Suprapubic skin (tissue), 4 donors: ENCODE measurements at places on chromosomes 16 and 17.

DNA sequence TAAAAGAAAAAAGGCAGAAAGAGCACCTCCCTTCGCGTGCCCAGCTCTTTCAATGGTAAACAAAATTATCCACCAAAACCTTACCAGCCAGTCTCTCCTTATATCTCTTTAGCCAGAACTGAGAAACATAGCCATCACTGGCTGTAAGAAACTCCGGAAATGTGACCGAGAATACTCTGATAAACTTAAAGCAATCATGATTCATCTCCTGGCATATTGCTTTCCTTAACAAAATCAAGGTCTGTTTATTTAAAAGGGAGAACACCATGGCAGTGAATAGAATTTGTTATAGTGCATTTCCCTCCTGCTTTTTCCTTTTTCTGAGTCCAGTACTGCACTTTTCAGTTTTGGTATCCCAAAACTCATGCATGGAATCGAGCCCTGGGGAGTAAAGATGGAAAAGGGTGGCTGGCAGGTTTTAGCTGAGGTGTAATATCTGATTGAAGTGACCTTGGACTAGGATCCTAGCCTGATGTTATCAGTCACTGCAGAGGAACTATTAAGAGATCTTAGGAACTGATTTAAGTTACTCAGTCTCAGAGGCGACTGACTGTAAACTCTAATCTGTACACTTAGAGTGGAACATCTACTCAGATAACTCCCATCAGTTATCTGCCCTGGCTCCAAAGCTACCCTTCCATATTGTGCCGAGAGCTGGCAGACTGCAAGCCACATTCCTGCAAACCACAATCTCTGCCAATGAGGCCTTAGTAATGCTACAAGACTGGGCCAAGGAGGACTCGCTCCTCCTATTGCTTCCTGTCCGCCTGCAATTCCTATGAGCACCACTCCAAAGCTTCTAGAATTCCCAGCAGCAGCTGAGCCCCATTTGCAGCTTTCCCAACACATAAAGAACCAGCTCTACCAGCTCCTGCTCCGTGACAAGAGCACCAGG lies 7.4 kb upstream of the COX10 start:
- no peak for DNase-seq
- no peak overlapping the region for H3K27ac ChIP-seq
- no peaks in the 10 kb centered on the region for H3K27me3 ChIP-seq

DNA sequence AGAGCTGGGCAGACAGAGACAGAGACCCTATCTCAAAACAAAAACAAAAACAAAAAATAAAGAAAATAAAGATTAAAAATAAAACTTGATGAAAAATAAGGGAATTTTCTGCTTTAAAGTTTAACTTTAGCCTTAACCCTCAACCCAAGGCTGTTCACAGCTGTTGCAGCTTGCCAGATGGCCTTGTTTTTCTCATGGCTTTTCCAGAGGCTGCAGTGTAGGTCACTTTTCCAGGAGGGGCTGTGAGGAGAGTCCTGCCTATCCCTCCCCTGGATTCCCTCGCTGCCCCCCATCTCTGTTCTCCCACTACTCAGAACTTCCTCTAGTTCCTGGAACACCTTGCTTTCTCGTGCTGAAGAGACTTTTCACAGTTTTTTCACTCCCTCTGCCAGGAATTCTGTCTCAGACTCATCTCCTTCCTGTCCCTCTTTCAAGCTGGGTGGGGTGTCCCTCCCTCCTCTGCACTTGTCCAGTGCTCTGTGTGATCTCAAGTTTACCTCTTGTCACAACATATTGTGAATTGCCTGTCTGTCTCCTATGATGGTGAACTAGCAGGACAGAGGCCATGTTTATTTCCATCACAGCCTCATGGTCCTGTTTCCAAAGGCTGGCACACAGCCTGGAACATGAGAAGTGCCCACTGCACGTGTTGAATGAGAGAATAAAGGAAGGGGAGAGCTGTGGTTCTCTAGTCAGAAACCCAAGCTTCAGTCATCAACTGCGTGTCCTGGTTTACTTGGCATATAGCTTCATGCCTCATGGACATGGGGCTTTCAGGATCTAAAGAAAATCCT lies 69.9 kb upstream of the MSI2 start:
- H3K27me3 ChIP-seq: peaks cover 2% of the 10 kb centered on the region
- no peaks in the 10 kb centered on the region for H3K36me3 ChIP-seq
- H3K4me3 ChIP-seq: no peak overlapping the region

GRCh38 chr17:64024215-64024654 lies 3.8 kb upstream of the ICAM2 start:
- peak; percentile 24 for DNase-seq
- H3K36me3 ChIP-seq: no peaks in the 10 kb centered on the region
- H3K4me3 ChIP-seq: no peak overlapping the region
- no peak overlapping the region for H3K27ac ChIP-seq
- H3K4me1 ChIP-seq: peaks cover 18% of the 10 kb centered on the region

GRCh38 chr16:71912534-71913275 lies 17.4 kb downstream of the IST1 start:
- H3K4me3 ChIP-seq: no peak overlapping the region
- H3K36me3 ChIP-seq: peaks cover 21% of the 10 kb centered on the region
- peaks cover 25% of the 10 kb centered on the region for H3K4me1 ChIP-seq
- no peaks in the 10 kb centered on the region for H3K27me3 ChIP-seq
- no peak overlapping the region for H3K27ac ChIP-seq
- no peak for DNase-seq

GRCh38 chr17:73261952-73262675 lies 434 bp upstream of the CPSF4L start:
- no peak for DNase-seq
- no peak overlapping the region for H3K4me3 ChIP-seq
- no peaks in the 10 kb centered on the region for H3K36me3 ChIP-seq
- peak overlapping the region; percentile 85 for H3K27ac ChIP-seq

- peaks cover 7% of the 10 kb centered on the region for H3K27me3 ChIP-seq
- H3K27ac ChIP-seq: no peak overlapping the region
- no peaks in the 10 kb centered on the region for H3K36me3 ChIP-seq
- no peak for DNase-seq
These were observed 114.8 kb downstream of the C16orf95 start for GRCh38 chr16:87202346-87202745.

DNA sequence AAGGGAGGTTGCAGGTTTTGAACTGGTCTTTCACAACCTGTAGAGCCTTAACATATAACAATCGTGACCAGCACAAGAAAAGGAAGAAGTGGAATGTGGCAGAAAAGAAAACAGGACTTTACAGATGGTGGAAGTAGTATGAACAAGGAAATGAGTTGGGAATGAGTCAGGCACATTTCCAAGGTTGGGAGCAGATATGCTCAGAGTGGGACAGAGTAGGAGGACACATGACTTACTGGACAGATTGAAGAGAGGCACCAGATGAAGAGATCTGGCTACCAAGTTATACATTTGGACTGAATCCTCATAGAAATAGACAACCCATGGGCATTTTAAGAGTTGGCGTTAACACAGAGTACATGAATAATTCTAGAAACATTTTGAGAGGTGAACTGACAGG lies 95.3 kb downstream of the ZNF18 start:
- no peak for DNase-seq
- no peaks in the 10 kb centered on the region for H3K27me3 ChIP-seq
- peaks cover 2% of the 10 kb centered on the region for H3K4me1 ChIP-seq
- no peaks in the 10 kb centered on the region for H3K36me3 ChIP-seq
- no peak overlapping the region for H3K4me3 ChIP-seq

DNA sequence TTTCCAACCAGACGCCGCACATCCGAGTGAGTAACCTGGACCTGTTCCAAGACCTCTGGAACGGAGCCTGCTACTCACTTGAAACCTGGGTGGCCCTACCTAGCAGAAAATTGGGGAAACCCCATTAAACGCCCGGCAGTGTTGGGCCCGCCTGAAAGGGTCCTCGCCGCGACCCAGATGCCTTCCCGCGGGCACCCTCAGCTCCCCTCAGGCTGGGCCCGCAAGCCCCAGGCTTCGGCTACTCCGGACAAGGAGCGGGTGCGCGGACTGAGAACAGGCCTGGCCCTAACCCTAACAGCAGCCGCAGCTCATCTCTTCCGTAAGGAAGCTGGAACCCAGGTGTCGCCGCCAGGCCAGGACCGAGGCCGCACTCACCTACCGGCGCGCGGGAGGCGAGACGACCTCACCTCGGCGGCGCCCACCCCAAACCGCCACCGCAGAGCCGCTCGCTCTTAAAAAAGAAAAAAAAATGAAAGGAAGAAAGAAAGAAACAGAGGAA lies 344 bp downstream of the PSME3IP1 start:
- no peaks in the 10 kb centered on the region for H3K36me3 ChIP-seq
- peak overlapping the region; percentile 98 for H3K4me3 ChIP-seq
- peak; percentile 84 for DNase-seq
- H3K27me3 ChIP-seq: no peaks in the 10 kb centered on the region

- no peaks in the 10 kb centered on the region for H3K27me3 ChIP-seq
- H3K4me1 ChIP-seq: peaks cover 5% of the 10 kb centered on the region
- no peak for DNase-seq
- H3K4me3 ChIP-seq: no peak overlapping the region
These were observed 33.9 kb downstream of the ARHGAP27 start for GRCh38 chr17:45398800-45399199.

DNA sequence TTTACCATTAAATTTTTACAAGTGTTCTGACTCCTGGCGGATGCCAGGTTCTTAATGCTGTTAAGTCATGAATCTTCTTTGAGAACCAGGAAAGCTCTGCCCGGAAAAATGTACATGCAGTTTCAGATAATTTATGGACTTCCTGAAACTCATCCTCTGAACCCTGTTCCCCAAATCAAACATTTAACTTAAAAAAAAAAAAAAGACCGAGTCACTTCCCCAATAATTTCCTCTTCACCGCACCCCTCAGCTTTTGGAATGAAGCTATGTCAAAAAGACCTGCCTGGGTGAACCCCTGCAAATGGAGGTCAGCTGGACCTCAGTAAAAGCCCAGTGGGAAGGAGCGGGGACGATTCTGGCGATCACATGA lies 15.0 kb downstream of the ZNF232 start:
- no peak overlapping the region for H3K27ac ChIP-seq
- peaks cover 8% of the 10 kb centered on the region for H3K4me1 ChIP-seq
- peaks cover 11% of the 10 kb centered on the region for H3K36me3 ChIP-seq
- peak overlapping the region; percentile 55 for H3K4me3 ChIP-seq
- H3K27me3 ChIP-seq: no peaks in the 10 kb centered on the region
- DNase-seq: no peak

GRCh38 chr17:79085154-79085920 lies 10.7 kb downstream of the ENGASE start:
- H3K27me3 ChIP-seq: no peaks in the 10 kb centered on the region
- DNase-seq: no peak
- no peak overlapping the region for H3K27ac ChIP-seq

DNA sequence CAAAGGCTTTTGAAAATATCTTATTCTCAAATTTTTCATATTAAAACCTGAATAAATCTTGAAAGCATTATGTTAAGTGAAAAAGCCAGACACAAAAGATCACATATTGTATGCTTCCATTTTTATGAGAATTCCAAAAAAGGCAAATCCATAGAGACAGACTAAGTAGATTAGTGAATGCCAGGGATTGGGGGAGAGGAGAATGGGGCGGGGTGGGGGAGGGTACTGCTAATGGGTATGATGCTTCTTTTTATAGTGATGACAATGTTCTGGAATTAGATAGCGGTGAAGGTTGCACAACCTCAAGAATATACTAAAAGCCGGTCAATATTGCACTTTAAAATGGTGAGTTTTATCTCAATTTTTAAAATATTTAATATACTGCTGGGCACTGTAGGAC lies 44.0 kb downstream of the XPO6 start:
- H3K36me3 ChIP-seq: peaks cover 53% of the 10 kb centered on the region
- H3K27ac ChIP-seq: no peak overlapping the region
- DNase-seq: no peak
- H3K27me3 ChIP-seq: no peaks in the 10 kb centered on the region

DNA sequence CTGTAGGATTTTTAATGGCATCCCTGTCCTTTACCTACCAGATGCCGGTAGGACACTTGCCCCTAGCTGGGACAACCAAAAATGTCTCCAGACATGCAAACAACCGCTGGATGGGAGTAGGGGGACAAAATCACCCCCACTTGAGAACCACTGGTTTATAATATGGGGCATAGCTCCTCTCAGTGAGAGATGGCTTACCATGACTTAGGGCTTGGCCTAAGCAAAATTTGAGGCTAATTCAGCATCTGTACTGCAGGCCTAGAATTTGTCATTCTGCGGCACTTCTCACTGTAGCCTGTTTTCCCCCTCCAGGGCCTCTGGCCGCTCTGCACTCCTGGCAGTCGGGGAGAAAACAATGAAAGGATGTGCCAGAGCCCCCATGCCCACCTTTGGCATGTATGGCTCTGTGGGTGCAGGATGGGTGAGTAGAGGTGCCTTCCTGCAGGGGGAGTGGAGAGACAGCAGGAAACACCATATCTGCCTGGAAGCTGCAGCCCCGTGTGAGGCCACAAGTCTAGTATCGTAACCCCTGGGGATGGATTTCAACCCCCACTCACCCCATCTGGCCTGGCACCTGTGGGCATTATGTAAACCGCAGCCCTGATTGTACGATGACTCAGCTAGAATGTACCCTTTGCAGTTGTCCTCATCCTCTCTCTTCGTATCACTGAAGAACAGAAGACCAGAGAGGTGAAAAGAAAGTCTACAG lies 268.1 kb downstream of the SOX9 start:
- H3K27me3 ChIP-seq: peaks cover 4% of the 10 kb centered on the region
- H3K4me1 ChIP-seq: no peaks in the 10 kb centered on the region
- no peak overlapping the region for H3K4me3 ChIP-seq
- H3K36me3 ChIP-seq: no peaks in the 10 kb centered on the region
- DNase-seq: no peak
- H3K27ac ChIP-seq: no peak overlapping the region

- no peak for DNase-seq
- H3K4me3 ChIP-seq: peak overlapping the region; percentile 89
- no peaks in the 10 kb centered on the region for H3K36me3 ChIP-seq
- H3K4me1 ChIP-seq: peaks cover 25% of the 10 kb centered on the region
- H3K27me3 ChIP-seq: no peaks in the 10 kb centered on the region
- no peak overlapping the region for H3K27ac ChIP-seq
These were observed 4.2 kb downstream of the SOCS1 start for GRCh38 chr16:11251525-11252481.

GRCh38 chr16:86888231-86889053 lies 310.1 kb downstream of the FOXL1 start:
- H3K4me1 ChIP-seq: no peaks in the 10 kb centered on the region
- peaks cover 63% of the 10 kb centered on the region for H3K27me3 ChIP-seq
- DNase-seq: no peak
- no peak overlapping the region for H3K4me3 ChIP-seq
- no peaks in the 10 kb centered on the region for H3K36me3 ChIP-seq
